ENCODE measurements at places on chromosomes 4 and X. TPM values are rescaled to one million over a fixed set of nuclear protein-coding genes. Genes with fewer than 3 reads are reported as not detected.

DNA sequence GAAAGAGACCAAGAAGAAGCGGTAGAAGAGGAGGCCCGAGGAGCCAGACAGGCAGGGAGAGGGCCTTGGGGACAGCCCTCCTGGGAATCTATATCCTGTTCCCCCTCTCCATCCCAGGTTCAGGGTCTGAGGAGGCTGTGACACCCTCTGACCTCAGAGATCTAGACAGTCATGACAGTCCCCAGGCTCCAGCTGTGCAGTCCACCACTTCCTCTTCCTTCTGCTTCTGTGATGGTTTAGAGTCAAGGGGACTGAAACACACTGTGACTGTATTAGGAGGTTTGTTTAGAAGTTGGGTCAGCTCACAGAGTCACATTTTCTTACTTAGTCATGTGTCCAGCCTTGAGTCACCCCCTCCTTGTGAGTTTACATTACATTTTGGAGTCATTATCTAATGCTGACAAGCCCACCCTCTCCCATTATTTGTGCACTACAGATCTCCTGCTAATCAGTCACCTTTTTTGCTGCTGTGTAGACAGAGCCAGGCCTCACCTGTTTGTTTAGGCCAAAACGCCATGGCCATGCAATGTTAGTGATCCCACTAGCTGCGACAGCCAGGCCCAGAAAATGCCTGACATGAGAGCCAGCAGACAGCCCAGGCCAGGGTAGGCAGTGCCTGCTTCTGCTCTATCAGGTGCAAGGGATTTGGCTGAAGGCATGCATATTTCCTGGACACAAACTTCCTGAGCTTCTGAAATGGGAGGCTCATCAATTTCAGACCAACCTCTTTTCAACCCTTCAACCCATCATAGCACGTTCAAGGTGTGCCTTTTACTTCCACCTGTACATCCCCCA, 26.0 kb downstream of the MANBA start:
- peak; percentile 41 for DNase-seq

The RTL9 gene
- not detected for total RNA-seq

GRCh38 chrX:126485409-126485808, 67.2 kb downstream of the DCAF12L1 start:
- DNase-seq, result no peak

The SMIM31 gene
- not detected for total RNA-seq

The RNF128 gene
- not detected for total RNA-seq

DNA sequence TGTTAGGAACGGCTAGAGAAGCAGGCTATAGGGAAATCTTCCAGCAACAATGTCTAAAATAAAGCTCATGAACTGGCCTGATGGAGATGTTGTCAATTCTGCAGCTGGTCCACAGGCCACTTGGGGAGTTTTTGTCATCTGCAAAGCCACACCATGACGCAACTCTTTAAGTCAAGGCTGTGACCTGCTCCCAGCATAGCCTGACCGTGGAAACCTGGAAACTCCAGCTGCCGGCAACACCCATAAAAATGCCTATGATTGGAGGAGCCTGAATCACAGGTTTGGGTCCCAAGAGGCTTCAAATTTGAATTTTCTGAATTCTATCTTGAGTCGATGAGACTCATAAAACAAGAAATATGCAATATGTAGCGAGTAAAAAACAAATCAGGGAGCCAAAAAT, 969.2 kb upstream of the PRKX start:
- DNase-seq, result no peak

The HSFX4 gene
- total RNA-seq, result not detected

- no peak for DNase-seq
Measured at GRCh38 chr4:141132072-141132708, 1.1 kb downstream of the RNF150 start.

The AMTN gene
- total RNA-seq, result not detected

The KIF4A gene
- 19.5 TPM for total RNA-seq

The CT45A1 gene
- total RNA-seq, result not detected

GRCh38 chr4:104728380-104729122, 233.9 kb upstream of the CXXC4 start:
- no peak for DNase-seq

The ACE2 gene
- total RNA-seq, result not detected

The CT45A10 gene
- not detected for total RNA-seq
